ENCODE measurements at places on chromosomes 7 and 10.

DNA sequence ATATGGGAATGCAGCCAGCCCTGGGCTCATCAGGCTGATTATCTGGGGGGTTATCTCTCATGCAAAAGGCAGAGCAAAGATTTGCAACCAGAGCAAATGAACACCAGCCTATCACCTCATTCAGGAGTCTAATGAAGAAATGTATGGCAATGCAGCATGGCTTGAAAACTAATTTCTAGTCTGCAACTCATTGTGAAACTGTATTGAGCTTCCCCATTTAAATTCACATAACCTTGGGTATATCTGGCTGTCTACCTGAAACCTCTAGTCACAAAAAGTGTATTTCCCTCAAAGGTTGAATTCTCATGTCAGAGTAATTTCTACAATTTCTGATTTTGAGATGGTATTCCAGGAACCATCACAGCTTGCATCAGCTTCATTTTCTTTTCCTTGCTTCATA, 240.0 kb downstream of the SDHAF3 start:
- DNase-seq: no peak

GRCh38 chr10:34653530-34653929, 161.6 kb downstream of the PARD3 start:
- DNase-seq: no peak

DNA sequence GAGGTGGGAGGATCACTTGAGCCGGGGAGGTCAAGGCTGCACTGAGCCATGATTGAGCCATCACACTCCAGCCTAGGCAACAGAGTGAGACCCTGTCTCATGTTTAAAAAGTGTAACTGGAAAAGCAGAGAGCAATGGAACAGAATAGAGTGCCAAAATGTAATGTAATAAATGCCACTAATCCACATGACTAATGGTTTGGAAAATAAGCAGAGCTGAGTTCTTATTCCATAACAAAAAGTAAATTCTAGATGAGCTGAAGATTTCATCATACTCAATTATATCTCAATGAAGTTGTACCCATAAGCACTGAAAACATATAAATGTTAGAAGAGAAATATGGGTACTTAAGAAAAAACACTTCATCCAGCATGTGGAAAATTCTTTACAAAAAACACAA, 132.6 kb downstream of the USP6NL start:
- no peak for DNase-seq

DNA sequence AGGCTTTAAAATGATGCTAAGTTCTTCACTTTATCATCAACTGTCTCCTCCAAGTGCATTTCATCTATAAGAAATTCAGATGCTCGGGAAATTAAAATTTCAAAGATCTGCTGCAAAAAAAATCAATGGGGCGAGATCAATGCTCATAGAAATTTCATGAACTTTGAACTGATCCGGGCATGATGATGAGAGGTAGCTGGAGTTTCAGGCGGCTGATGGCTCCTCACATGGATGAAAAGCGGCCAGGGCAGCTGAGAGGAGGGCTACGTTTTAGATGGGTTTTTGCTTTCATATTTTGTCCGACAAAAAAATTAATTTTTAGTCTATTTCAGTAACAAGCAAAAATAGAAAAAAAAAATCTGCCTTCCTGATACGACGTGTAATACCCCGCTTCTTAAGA, 109.9 kb downstream of the EBF3 start:
- DNase-seq: no peak
